ENCODE measurements at places on chromosomes 3 and 15. TPM values are rescaled to one million over a fixed set of nuclear protein-coding genes. Genes with fewer than 3 reads are reported as not detected.

USP13 gene
- 37.5 TPM for total RNA-seq

GOLGA6B gene
- not detected for total RNA-seq

PTH1R gene
- not detected for total RNA-seq

FBXL2 gene
- total RNA-seq = 8.9 TPM

CPB1 gene
- not detected for total RNA-seq

SLC6A11 gene
- total RNA-seq = not detected

KLHL40 gene
- not detected for total RNA-seq

RAB5A gene
- 60.4 TPM for total RNA-seq

UBXN7 gene
- 15.3 TPM for total RNA-seq

LNP1 gene
- 0.44 TPM for total RNA-seq

RASGRP1 gene
- total RNA-seq = under 0.01 TPM

SIDT1 gene
- not detected for total RNA-seq

KBTBD8 gene
- total RNA-seq = 1.5 TPM

FAM227B gene
- total RNA-seq = 2.2 TPM

RBSN gene
- 17.7 TPM for total RNA-seq

FBXO22 gene
- 30.8 TPM for total RNA-seq

GRM7 gene
- total RNA-seq = under 0.01 TPM

NLGN1 gene
- total RNA-seq = 0.65 TPM

CCR1 gene
- not detected for total RNA-seq

BTLA gene
- total RNA-seq = not detected

DPH3 gene
- 29.8 TPM for total RNA-seq

SLC6A20 gene
- not detected for total RNA-seq

CD96 gene
- total RNA-seq = not detected

CNTN6 gene
- not detected for total RNA-seq

SLC9C1 gene
- under 0.01 TPM for total RNA-seq

LIPH gene
- not detected for total RNA-seq

ANKRD34C gene
- not detected for total RNA-seq

CHST2 gene
- total RNA-seq = 3.7 TPM

MORC1 gene
- total RNA-seq = not detected

RYR3 gene
- total RNA-seq = not detected

SLC12A1 gene
- total RNA-seq = not detected

CD200R1 gene
- not detected for total RNA-seq

COX5A gene
- total RNA-seq = 55.0 TPM

UTS2B gene
- total RNA-seq = 0.20 TPM

GALNT15 gene
- 27.0 TPM for total RNA-seq

PARP6 gene
- total RNA-seq = 17.1 TPM

NUP210 gene
- total RNA-seq = 0.20 TPM

FEZF2 gene
- total RNA-seq = not detected

LAMB2 gene
- 580 TPM for total RNA-seq

DNAH12 gene
- total RNA-seq = not detected

ZIC4 gene
- total RNA-seq = not detected

GATA2 gene
- total RNA-seq = 7.8 TPM

DHFR2 gene
- total RNA-seq = 2.4 TPM

PAQR9 gene
- total RNA-seq = not detected

GPR156 gene
- total RNA-seq = not detected

GPR62 gene
- not detected for total RNA-seq

FILIP1L gene
- total RNA-seq = 22.0 TPM

ARGFX gene
- total RNA-seq = not detected

AADACL2 gene
- not detected for total RNA-seq

PCOLCE2 gene
- total RNA-seq = not detected

PTPRG gene
- 5.8 TPM for total RNA-seq

P2RY13 gene
- not detected for total RNA-seq

ADCY5 gene
- under 0.01 TPM for total RNA-seq

TTC21A gene
- 1.3 TPM for total RNA-seq

NPTN gene
- total RNA-seq = 88.5 TPM

ALDH1L1 gene
- total RNA-seq = not detected

GPR160 gene
- total RNA-seq = 1.7 TPM

HYAL2 gene
- total RNA-seq = 404 TPM

ACKR2 gene
- total RNA-seq = 4.8 TPM

Measured in lung microvascular endothelial cell (primary cell).